Activated T-cell treated with anti-CD3 and anti-CD28 coated beads, Interleukin-2, amount 50 U/mL, for 4 hours (primary cell): ENCODE measurements at places on chromosomes 3 and 15. TPM values are rescaled to one million over a fixed set of nuclear protein-coding genes. Genes with fewer than 3 reads are reported as not detected.

DNA sequence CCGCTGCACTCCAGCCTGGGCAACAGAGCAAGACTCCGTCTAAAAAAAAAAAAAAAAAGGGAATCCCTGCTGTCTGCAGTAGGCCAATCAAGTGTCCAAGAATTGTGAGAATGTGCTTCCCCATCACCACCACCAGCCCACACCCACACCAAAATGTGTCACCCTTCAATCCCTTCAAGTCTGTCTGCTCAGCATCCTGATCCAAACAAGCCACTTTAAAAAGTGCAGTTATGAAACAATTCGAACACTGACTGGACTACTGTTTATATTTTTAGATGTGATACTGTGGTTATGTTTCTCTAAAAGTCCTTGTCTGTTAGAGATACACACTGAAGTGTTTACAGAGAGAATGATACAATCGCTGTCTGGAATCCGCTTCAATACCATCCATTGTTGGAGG, 78.1 kb upstream of the CGNL1 start:
- no peak for DNase-seq

GRCh38 chr3:130850843-130851242, 43.0 kb upstream of the ATP2C1 start:
- no peak for DNase-seq

- no peak for DNase-seq
Observed at GRCh38 chr3:57793737-57794187, 37.7 kb downstream of the SLMAP start.

Gene RTP3
- total RNA-seq: not detected

- DNase-seq: no peak
Observed at GRCh38 chr3:182920515-182921084, 59.7 kb downstream of the DCUN1D1 start.

DNA sequence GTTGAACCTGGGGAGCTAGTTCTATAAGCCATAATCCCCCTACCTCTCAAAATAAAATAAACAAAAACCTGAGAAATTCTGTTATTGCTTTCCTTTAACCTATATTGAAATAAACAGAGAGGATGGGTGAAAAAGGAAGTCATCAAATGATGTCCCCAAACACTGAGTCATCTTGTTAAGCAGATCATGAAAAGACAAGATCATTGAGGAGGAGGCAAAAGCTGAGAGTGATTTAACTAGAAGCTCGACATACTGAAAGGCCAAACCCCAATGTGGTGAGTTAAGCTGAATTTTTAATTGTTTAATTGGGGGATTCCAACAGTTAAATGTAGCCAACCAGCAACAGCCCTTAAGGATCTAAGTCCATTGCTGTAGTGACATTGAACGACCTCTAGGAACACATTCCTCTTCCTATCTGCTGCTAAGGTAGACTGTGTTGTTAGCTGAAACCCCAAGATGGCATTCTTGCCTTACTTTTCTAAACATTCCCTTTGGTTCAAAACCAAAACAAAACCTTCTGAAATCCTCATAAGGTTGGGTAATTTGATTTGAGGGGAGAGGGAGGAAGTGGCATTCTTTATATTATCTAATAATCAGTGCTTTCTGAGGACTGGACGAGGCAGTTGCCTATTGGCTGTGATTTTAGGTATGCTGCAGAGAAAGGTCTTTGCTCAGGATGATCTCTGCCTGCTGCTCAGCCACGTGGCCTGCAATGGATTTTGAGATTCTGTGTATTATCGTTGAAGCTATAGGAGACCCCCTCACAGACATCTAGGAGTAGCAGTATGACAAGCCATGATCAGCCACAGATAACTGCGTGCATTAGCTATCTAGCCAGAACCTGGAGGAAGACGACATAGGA, 62.7 kb upstream of the BNIP2 start:
- no peak for DNase-seq

DNA sequence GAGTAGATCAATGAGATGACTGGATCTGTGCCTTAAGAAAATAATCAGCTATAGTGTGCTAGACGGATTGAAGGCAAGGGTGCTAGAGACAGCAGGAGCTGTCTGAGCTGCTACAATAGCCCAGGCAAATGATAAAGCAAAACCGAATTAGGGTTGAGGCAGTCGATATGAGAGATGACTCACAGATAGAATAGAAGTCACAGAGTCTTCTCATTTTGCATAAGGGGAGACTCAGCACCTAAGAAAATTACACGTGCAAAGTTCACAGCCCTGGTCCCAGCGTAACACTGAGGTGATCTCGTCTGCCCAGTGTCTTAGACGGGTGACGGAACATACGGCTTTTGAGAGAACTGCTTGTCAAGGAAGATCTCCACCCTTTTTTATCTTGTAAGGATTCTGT, 11.6 kb downstream of the LPP start:
- DNase-seq: no peak

- no peak for DNase-seq
Observed at GRCh38 chr3:43873723-43874122, 183.0 kb downstream of the ABHD5 start.

Gene FBLN2
- total RNA-seq: 0.63 TPM

Gene UQCC5
- total RNA-seq: 25.7 TPM

DNA sequence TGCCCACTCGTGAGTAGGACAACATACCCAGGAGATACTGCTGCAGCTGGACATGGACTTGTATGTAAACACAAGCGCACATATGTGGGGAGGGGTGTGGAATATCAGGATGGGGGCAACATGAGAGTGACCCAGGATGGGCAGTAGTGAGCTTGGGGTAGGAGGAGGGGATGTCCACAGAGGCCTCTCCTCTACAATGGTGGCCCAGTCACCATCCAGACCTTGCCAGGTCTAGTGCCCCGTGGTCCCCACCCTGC, 266 bp upstream of the ZBTB47 start:
- no peak for DNase-seq
